ENCODE measurements at places on chromosomes 4 and X.

DNA sequence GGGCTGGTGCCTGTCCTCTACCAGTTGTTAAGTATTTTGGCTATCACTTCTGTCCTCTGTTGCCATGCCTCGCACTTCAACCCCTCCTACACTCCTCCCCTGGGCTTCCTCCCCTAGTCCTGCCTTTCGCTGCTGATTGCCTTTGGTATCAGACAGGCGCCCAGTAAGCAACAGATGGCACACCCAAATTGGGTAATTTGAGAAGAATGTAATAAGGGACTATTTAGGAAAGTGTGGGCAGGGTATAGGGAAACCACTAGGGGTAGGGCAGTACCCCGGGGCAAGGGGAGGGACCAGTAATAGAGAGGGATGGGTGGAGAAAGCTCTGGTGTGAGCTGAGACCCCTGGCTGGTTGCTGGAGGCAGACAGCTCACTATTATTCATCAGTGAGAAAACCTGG is 172.7 kb upstream of the USP9X start:
- no peak for DNase-seq

DNA sequence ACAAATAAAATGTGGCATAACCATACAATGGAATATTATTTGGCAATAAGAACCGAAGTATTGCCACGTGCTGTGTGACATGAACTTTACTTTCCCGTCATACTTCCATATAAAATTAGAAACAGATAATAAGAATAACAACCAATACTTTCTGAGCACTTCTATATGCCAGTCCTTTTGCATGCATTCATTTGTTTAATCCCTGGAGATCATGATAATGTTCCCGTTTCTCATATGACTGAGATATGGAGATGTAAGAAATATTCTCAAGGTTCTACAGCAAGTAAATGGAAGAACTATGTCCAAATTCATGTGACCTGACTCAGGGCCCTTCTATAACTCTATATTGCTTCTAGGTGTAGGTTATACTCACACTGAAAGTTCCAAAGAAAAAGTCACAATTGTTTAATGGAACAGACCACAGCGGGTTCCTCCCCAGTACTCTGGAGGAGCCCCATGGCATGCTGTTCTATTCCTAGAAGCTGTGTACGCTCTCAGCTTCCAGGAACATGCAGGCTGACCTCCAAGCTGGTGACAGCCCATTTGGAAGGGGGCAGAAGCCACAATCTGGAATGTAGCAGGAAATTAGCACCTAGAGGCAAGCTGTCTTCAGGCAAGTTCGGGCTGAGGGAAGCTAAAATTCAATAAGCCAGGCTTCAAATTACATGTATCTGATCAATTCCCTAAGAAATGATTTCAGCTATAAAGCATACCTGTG is 31.5 kb downstream of the QDPR start:
- DNase-seq = no peak

DNA sequence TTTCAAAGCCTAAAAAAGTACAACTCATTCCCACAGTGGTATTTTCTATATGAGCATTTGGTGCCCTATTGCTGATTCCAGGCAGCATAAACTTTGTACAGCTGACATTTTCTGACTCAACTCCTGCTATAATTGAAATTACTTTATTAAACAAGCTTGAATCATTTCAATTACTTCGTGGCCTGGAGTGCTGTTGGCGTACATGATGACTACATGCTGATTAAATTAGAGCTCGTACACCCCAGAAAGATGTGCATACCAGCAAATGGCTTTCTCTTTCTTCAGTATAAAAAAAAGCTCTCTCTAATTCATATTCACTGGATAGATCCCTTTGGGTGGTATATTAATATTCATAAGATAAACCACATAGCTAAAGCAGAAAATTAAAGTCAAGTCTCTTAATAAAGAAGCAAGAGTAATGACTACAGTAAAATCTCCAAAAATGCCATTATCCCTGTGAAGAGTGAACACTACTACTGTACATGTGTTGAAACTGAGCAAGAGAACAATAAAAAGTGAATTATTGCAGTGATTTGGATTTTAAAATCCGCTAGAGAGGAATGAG is 245.0 kb upstream of the IGFBP7 start:
- no peak for DNase-seq

DNA sequence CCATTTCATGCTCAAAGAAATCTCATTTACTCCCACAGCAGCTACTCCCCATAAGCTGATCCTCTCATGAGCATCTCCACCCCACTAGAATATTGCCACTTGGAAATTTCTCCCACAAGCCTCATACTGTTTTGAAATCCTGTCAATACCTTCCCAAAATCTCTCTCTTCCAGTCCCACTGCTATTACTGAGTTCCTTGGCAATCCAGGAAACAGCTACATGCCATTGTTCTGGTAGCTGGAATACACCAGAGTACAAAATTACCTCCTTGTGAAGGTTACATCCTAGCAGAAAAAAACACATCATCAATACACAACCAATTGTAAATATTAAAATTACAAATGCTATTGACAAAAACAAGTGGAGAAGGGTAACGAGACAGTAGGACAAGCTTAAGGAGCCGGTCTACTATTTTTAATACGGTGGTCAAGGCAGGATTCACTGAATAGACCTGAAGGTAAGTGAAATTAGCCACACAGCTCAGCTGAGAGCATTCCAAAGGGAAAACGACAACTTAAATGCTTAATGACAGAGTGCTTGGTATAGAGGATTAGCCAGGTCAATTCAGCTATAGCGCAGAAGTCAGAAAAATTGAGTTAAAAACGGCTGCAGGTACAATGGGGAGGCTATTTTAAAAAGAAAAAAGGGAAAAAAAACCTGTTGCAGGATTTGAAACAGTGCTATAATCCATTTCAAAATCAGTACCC is 6.4 kb downstream of the RPL9 start:
- no peak for DNase-seq

DNA sequence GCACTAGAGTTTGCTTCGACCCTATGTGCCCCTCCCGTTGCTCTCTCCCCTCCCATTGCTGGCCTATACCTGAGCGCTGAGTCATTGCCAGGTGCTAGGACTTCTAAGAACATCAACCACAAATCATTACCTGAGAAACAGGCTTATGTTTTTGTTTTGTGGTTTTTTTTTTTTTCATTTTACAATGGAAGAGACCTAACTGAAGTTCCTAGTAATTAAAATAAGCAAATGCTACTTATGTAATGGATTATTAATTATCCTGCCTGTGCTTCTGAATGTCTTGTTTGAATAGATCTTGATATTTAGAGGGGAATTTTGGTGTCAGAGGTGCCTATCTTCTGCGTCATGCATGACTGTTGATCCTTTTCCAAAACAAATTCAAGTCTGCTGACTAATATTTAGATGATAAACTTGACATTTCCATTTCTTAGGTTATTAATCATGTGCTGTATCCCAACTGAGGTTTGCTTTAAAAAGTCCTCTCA is 275.4 kb upstream of the CPEB2 start:
- no peak for DNase-seq

DNA sequence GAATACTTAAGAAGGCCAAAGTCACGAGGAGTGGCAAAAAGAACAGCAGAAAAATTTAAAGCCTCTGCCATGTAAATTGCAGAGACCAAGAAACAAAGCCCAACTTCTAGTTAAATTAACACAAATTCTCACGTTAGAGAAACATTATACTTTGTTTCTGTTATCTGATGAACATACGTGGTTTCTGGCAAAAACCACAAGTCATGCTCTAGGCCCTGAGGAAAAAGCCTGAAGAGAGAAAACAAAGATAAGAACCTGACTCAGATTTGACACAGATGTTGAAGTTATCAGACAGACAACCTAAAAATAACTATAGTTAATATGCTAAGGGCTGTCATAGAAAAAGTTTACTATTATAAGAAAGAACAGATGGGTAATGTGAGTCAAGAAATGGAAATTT is 149.1 kb upstream of the PCDH10 start:
- no peak for DNase-seq

DNA sequence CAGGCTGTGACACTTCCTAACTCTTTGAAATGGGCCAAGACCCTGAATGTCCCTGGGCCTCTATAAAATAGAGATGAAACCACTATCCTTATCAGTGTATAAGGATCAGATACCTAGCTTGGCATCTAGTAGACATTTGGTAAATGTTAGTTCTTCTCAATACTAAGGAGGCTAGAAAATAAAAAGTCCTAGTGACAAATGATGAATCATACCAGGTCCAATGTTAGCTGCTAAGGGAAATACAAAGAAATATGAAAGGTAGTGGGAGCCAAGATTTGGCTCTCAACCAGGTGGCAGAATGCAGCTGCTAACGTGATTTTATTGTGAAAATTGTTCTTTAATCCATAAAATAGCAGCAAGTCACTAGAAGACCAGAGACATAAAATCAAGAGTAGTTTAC is 19.8 kb upstream of the PPARGC1A start:
- DNase-seq = no peak

DNA sequence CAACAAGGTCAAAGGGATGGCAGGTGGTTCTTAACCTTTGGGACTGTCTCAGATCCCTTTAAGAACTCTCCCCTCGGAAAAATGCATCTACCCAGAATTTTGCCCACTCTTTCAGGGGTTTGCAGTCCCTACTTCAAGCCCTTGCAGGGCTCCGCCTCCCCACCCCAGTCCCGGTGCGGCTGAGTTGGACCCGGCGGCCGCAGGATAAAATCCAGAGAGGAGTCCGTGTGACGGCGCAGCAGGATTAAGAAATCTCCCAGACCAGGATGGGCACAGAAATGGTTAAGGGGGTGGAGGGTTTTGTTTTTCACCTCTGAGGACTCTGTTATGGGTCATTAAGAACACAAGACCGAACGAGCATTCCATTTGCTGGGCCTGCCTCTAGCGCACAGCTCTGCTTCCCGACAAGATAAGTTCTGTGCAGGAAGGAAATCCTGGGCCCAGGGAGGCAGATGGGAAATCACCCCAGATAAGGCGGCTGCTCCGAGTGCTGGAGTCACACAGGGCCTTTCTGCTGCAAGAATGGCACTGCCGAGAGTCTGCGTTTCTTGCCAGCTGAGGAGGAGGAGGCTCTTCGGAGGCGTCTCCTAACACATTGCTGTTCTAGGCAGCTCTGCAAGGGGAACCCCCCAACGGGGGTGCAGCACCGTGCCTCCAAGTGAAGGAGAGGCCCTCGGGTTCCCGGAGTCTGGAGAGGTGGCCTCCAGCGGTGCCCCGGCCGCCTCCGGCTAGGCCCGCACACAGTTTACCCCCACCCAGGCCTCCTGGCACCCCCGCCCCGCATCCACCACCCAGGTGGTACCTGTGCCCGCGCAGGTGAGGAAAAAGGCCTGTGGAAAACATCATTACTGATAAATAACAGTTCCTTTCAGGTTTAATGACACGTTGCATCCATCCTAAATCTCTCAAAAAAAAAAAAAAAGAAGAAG is 277.6 kb downstream of the BCOR start:
- peak; percentile 44 for DNase-seq

Data from Right ventricle myocardium superior (tissue), 1 donor.